ENCODE measurements at places on chromosomes 6 and 20.

GRCh38 chr6:153012856-153013255 lies 10.3 kb upstream of the MTRF1L start:
- no peak for DNase-seq

- no peak for DNase-seq
Measured at GRCh38 chr20:24016607-24017457, 28.3 kb upstream of the GGTLC1 start.

- DNase-seq: no peak
Measured at GRCh38 chr20:63758152-63758551, 18.6 kb downstream of the SLC2A4RG start.

DNA sequence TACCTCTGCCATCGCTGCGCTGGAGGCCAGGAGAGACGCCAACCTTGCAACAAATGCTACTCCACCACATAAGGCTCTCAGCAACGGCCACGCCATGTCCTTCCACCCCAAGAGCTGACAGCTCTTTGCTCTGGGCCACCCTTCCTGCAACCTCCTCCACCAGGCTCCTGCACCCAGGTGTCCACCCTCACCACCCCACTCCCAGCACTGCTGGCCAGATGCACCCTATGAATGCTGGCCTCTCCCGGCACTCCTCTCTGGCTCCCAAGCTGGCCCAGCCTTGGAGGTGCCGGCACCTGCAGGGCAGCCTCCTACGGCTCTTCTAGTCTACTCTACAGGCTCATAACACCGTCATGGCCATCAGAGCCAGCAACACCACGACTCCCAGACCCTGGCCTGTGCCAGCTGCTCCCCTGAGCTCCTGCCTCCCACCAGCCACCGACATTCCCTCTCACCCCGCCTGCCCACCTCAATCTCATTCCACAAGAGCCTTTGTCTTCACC lies 11.2 kb downstream of the TAF4 start:
- DNase-seq: no peak

GRCh38 chr20:53707371-53708055 lies 113.9 kb upstream of the ZNF217 start:
- no peak for DNase-seq

GRCh38 chr6:14767226-14767625 lies 478.6 kb upstream of the JARID2 start:
- no peak for DNase-seq

DNA sequence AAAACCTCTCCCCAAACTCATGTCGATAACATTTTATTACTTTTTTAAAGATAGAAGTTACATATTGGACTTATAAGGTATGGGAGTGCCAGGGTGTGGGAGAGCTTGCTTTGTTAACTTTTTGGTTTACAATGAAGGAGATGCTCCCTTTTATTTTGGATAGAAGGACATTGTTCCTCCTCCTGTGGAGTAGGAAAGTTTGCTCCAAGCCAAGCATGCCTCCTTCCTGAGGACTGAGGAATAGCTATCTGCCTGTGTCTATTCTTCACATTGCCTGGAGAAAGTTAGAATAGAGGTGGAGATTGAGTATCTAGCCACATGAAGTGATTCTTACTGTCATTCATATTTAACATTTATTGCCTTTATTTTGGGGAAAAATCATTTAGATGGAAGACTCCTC lies 71.9 kb downstream of the EYA4 start:
- DNase-seq: no peak

DNA sequence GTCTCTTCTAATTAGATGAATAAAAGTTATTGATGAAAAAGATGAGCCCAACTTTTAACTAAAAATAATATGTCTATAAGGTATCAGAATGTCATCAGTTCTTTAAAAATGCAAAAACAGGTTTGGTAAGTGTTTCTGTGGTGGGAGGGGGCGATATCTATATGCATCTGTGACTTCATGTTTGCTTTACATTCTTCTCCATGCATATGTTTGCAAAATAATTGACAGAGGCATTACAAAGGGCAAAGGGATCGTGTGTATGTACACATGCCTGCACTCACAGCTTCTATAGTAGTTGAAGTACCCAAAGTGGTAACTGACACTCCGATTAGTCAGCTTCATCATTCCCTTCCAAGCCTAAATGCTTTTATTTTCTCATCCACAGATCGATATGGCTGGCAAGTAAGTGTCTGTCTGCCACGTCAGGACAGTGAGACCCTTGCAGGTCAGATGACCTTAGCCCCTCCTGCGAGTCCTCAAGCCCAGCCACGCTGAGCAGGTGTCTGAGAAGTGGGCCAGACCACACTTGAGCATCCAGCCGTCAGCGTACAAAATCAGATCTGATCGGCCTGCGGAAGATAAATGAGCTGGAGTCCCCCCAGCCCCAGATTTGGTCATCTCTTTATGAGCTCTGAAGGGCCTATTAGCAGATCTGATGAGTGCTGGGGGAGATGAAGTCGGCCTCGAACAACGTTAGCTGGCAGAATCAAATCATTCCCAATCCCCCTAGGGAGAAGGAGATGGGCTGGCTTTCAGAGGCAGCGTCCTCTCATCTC lies 369.1 kb downstream of the MAFB start:
- no peak for DNase-seq

Data from naive thymus-derived CD4-positive, alpha-beta T cell (primary cell).